ENCODE measurements at places on chromosomes 2 and 18.
A peak's percentile ranks its signal among the peaks of the same experiment; 100 is the strongest.

- no peak for DNase-seq
These were observed 280.7 kb upstream of the ZC3H15 start for GRCh38 chr2:186205254-186205911.

DNA sequence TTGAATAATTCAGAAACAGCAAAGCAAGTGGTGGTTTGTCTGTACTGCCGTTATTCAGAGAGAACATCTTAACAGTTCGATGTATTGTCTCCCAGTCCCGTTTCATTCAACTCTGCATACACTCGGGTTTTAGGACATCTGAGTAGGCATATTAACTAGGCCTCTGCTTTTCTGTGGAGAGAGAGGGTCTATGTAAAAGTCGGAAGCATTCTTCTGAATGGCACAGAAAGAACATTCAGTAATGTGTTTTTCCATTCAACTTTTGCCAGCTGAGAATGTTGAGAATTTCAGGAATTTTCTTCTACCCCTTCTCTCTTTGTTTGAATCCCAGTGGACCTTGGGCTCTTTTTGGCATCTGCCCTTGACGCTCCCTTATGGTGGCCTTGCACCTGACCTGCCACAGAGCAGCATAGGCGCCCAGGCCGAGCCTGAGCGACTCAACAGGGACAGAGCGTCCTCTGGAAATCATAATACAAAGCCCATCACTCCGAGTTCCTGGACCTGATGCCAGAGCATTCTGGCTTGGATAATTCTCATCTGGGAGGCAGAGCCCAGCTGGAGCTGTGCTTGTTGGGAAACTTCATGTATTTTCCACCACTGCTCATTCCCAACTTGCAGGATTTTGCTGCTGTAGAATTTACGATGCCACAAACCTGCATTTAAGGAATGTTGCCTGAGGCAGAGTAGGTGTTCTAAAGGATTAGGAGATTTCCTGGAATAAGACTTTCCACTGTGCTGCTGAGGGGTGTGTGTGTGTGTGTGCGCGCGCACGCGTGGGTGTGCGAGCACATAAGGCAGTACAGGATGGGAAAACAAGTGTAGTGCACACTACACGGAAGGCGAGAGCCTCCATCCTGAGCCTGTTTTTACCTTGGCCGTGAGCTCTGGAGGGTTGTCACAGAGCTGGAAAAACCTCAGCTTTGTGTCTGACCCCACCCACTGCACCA is 77.2 kb upstream of the TXNDC2 start:
- DNase-seq: peak; percentile 75

- no peak for DNase-seq
These were observed 4.7 kb downstream of the HTRA2 start for GRCh38 chr2:74534411-74534810.

GRCh38 chr2:217467331-217467730 is 535.5 kb downstream of the TNS1 start:
- DNase-seq: peak; percentile 38

DNA sequence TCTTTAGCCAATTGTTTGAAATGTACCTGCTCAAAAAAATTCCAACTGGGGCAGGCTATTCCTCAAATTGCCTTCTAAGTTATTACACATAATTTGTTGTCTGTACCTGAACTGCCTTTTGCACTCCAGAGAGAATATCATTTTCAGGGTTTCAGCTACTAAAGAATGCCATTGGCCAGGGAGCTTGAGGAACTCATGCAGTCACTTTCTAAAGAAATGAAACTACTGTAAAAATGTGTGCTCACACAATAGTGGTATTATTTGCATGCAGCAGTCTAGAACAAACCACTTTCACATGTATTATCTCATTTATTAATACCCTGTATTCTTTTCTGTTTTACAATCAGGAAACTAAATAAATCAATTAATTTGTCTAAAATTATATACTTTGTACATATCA is 152.2 kb downstream of the PID1 start:
- DNase-seq: no peak

DNA sequence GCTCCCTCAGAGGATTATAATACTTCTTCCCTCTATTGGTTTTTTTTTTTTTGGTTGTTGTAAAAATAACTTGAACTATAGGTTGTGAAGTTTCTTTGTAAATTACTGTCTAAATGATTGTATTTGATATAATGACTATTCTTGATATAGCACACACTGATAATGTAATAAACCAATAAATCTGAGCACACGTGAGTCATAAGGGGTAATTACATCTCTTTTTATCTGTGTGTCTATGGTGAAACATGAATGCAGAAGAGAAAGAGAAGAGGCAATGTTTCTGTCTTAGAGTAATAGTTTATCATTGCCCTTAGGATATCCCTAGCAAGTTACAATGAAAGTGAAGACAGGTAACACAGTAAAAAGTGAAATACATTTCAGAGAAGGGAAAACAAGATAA is 64.1 kb upstream of the RAPGEF4 start:
- DNase-seq: no peak

DNA sequence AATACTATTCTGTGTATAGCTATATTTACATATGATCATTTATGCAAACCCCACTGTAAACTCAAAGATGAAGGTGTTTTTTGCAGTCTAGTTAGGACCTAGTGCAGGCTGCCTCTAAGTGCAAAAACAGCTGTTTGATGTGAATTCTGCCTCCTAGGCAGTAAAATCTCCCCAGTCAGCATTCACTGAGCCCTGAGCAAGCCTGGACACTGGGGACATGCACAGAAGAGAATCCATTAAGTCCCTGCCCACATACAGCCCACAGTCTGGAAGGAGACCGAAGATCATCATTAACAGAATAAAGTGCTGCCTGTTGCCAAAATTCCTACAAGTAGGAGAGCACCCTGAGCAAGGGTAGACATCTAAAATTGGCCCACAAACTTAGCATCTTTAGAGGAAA is 14.4 kb upstream of the BIN1 start:
- DNase-seq: no peak

DNA sequence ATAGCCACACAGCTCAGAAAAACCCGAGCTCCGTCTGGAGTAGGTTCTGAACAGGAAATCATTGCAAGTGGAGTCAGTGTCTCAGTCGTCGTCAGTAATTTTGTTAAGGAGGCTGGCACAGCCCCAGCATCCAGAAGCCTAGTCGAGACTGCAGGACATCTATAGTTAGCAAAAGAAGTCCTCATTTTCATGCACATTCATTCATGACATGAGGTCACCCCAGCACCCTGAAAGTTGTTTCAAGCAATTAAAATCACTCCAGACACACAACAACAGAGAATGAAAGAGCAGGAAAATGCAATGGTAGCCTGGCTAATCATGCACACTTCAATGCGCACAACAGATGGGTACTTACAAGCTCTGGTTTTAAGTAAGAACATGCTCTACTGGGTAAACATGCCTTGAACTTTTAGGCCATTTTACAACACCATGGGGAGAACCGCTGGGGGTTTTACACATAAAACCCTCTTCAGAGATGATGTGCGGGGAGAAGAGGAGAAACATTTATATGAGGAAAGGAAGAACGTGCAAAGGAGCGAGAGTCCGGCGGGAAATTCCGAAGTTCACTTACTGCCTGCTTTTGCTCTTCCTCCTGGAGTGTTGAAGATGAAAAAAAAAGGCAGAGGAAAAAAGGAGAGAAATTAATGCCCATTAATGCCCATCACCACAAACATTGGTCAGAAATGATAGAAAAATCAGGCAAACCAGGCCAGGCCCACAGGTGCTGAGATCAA is 77.4 kb upstream of the DNMT3A start:
- peak; percentile 24 for DNase-seq

- DNase-seq: peak; percentile 31
These were observed 214.6 kb downstream of the SETBP1 start for GRCh38 chr18:44895176-44895798.

- DNase-seq: no peak
These were observed 15.9 kb downstream of the MDH1 start for GRCh38 chr2:63604666-63605065.

DNA sequence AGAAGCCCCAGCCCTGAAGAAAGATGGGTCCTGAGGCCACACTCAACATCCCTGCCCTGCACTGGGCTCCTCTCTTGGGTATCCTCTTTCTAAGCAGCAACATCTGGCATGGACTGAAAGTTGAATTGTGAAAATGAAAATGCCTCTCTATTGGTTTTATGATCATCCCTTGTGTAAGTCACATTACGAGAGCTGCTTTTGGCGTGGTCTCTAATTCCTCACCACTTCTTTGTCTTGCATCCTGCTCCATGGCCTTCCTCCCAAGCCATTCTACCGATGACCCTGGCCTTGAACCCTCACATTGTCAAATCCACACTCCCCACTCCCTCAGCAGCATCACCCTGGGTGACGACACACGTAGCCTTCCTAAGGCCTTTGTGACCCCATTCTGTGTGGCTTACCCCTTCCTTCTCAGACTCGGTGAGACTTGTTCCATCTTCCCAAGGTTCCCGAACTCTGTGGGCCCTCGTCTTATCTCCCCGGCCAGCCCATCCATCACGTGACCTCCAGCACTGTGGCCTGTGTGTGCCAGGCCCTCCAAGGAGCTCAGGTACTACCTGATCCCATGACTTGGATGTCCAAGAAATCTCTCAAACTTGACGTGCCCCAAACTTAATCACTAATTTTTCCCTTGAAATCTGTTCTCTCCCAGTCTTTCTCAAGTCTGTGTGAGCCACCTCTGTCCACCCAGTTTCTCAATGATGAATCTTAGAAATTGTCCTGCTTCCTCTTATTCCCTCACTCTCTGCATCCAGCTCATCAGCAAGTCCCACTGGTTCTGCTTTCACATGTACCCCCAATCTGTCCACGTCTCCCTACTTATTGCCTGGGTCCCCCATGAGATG is 194.7 kb upstream of the HS6ST1 start:
- DNase-seq: no peak

- no peak for DNase-seq
These were observed 244.4 kb upstream of the MGAT5 start for GRCh38 chr2:134009440-134009839.

DNA sequence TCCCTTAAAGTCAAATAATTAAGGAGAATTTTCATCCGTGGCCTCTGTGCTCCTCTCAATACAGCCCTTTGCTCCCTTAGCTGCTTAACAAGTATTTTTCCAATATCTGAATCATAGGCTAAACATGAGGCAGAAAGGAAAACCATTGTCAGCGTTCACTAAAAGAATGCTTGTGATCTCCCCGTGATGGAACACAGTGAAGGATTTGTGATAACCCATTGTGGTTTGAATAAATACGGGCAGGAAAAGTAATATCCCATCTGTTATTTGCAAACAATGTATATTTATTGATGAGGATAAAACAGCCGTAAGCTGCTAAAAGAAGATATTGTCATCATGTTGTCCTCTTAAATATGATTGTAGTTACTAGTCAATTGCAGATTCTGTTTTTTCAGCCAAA is 258.1 kb downstream of the NAPG start:
- no peak for DNase-seq

DNA sequence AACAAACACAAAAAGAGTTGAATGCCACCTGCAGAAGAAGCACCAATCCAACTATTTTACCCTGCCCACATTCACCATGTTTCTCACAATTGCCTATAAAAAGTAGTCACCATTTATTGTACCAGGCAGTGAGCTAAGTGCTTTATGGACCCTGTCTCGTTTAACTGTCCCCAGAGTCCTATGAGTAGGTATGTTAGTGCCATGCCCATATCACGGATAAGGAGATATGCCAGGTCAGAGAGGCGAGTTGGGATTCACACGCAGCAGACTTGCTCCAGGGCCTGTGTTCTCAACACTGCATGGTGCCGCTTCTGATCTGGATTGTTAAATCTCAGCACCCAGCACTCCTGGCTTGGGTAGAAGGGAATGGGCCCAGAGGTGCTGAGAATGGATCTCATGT is 49.1 kb upstream of the CYP1B1 start:
- DNase-seq: no peak

DNA sequence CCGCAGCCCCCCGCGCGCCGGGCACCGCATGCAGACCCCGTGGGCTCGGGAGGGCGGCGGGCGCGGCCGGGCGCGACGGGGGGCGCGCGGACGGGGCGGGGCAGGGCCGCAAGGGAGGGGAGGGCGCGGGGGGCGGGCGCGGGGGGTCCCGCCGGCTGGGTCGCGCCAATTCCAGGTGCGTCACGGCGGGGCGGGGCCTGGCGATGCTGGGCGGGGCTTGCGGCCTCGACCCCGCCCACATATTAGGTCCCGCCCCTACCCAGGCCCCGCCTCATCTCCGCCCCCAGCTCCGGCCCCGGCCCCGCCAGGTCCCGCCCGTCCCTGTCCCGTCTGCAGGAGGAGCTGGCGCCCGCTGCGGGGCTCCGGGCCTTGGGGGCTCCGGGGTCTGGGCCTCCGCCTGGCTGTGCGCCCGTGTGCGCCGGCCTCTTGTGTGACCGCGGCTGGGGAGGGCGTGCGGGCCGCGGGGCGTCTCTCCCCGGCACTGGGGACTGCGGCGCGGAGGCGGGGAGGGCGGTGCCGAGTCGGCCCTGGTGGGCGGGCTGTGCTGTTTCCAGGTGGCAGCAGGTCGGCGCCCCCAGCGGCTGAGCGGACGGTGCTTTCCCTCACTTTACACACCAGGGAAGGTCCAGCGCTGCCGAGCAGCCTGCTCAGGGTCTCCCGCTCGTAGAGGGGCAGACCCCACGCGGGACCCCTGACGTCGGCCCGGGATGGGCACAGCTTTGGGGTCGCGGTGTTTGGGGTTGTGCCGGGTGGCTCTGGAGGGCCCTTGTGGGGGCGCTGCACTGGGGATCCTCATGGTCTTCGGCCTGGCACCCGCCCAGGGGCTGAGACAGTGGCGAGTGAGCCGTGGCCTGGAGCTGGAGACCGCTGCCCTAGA is 554 bp downstream of the ING5 start:
- peak; percentile 88 for DNase-seq

- no peak for DNase-seq
These were observed 24.1 kb upstream of the RAMP1 start for GRCh38 chr2:237835372-237835771.

- DNase-seq: no peak
These were observed 185.4 kb upstream of the OSR1 start for GRCh38 chr2:19543663-19544383.

DNA sequence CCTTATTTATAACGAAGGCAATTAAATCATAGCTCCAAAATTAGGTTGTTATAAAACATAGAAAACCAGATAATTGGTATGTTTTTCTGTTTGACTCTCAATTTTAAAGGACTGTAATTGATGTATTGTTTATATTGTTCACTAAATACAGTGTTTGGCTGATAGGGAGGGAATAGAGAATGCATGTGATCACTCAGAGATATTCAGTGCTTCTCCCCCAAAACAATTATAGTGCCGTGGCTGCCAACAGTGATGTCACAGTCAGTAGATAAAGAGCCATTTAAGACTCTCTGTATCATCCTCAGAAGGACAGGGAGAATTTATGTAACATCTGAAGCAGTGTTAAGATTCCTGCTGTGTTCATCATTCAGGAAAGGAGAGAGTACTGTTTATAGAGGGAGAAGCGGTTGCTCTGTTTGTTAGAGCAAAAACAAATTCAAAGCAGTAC is 69.6 kb downstream of the PHLPP1 start:
- peak; percentile 63 for DNase-seq
